Activated T-cell treated with anti-CD3 and anti-CD28 coated beads for 1 hour (primary cell): ENCODE measurements at places on chromosomes 1 and 21.

- DNase-seq = no peak
Measured at GRCh38 chr1:64956010-64956640, 10.2 kb downstream of the JAK1 start.

GRCh38 chr1:192873836-192874235 is 65.0 kb downstream of the RGS2 start:
- DNase-seq = no peak

- DNase-seq = no peak
Measured at GRCh38 chr1:101453844-101454243, 217.0 kb downstream of the S1PR1 start.

- no peak for DNase-seq
Measured at GRCh38 chr1:172928412-172928811, 122.3 kb downstream of the TNFSF18 start.

GRCh38 chr1:201896951-201897391 is 8.3 kb downstream of the SHISA4 start:
- no peak for DNase-seq

- DNase-seq = no peak
Measured at GRCh38 chr1:6302568-6302967, 41.7 kb upstream of the GPR153 start.

DNA sequence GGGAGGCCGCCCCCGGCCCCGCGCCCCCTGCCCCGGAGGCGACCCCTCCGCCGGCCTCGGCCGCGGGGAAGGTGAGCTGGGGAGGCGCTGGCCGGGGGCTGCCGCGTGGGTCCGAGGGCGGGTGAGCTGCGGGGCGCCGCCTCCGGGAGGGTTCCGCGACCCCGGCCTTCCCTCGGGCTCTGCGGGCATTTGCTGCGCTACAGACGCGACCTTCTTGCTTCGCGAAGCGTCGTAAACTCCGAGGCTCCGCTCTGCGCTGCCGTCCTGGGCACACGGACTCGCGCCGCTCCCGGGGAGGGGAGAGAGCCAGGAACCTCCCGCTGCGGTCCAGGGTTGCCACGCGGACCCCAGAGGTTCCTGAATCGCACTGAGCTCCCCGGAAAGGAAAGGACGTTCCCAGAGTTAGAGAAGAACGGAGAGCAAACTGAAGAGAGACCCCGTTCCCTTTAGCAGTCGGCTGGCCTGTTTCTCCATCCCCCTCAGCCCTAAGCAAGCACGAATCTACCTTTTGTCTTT is 345 bp downstream of the SLX9 start:
- DNase-seq = no peak

GRCh38 chr1:69438056-69438795 is 129.5 kb upstream of the LRRC7 start:
- no peak for DNase-seq

GRCh38 chr1:226938903-226939437 is 1.1 kb upstream of the COQ8A start:
- no peak for DNase-seq

DNA sequence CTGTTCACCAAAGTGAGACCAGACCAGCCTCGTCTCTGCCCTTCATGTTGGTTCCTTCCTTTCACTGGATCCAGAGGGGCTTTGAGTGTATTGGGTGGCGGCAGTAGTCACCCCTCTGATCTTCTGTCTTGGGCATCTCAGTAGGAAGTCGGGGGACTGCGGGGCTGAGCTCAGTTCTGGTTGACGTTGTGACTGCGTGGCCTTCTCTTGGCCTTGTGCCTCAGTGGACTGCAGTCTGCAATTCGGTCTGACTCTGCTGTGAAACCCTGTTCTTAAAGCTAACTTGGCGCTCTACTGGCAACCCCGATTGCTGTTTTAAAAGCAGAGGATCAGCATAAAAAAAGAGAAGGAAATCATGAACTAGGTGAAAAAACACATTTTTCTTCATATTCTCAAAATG is 56.7 kb downstream of the SLC37A1 start:
- DNase-seq = no peak

GRCh38 chr21:34128674-34129038 is 55.3 kb downstream of the MRPS6 start:
- no peak for DNase-seq

DNA sequence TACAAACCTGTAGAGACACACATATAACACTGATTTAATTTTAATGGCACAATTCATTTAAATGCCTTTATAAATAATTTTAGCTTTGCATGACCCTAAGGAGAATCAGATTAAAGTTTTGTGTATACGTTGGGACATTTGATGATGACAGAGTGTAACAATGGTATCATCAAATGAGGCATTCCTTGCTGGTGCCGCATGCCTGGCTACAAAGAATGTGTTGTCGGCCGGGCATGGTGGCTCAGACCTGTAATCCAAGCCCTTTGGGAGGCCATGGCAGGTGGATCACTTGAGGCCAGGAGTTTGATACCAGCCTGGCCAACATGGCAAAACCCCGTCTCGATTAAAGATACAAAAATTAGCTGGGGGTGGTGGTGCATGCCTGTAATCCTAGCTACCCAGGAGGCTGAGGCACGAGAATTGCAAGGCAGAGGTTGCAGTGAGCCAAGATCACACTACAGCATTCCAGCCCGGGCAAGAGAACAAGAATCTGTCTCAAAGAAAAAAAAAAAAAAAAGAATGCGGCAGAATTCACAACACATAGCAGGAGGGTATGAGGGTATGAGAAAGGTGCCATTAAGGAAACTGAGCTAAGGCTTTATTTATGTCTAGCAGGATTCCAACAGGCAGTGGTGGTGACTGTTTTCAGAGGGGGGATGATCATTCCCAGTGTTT is 58.9 kb downstream of the PTPN14 start:
- no peak for DNase-seq

DNA sequence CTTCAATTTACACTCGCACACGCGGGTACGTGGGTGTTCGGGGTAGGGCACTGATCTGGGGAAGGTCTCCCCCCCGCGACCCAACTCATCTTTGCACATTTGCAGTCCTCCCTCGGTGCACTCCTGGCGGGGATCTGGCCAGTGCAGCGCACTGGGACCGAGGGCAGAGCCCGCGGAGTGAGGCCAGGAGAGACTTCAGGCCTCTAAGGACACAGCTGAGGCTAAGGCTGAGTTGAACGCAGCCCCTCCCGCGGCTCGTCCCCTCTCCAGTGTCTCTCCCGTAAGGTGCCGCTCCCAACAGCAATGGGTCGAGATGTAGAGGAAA is 936 bp upstream of the NCAM2 start:
- DNase-seq = no peak

DNA sequence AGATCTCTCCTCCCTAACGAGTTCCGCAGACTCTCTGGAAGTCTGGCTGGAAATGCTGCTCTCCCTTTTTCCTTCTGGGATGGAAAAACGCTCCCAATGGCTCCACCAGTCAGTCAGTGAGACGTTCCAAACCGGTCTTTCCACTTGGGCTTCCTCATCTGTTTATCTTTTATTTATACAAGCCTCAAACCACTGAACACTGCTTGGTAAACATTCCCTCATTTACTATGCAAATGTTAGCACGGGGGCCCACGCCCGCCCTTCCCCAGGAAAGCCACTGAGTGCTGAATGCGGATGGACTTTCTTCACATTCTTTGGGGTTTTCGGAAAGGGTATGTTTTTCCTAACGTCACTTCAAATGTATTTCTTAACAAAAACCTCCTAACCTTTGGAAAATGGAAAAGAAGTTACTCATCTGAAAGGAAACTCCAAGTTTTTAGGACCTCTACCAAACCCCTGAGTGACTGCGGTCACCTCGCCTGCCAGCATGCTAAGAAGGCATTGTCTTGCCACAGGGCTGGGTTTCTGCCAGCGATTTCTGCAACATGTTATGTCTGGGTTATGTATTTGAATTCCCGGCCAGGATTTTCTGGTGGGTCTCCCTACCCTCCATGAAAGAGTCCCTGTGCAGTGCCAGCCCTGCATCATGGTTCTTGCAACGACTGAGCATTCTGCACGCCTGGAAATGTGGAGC is 14.0 kb upstream of the UMODL1 start:
- no peak for DNase-seq

DNA sequence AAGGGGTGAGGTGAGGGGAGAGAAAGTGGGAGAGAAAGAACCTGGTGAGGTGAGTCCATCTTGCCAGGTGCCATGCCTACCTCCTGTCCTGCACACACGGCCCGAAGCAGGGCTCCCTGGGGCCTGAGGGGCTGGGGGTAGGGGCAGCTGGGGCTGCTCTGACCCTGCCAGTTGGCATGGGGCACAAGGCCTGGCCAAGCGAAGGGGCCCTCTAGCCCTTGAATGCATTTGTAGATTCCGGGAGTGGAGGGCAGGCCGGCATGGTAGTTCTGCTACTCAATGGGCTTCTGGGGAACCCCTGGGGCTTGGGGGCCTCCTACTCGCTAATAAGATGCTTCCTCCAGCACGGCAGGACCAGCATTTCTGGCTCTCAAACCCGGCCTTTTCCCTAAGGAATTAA is 3.6 kb upstream of the PRDM16 start:
- no peak for DNase-seq

- peak; percentile 55 for DNase-seq
Measured at GRCh38 chr1:182601416-182601786, 2.8 kb downstream of the RGS16 start.

DNA sequence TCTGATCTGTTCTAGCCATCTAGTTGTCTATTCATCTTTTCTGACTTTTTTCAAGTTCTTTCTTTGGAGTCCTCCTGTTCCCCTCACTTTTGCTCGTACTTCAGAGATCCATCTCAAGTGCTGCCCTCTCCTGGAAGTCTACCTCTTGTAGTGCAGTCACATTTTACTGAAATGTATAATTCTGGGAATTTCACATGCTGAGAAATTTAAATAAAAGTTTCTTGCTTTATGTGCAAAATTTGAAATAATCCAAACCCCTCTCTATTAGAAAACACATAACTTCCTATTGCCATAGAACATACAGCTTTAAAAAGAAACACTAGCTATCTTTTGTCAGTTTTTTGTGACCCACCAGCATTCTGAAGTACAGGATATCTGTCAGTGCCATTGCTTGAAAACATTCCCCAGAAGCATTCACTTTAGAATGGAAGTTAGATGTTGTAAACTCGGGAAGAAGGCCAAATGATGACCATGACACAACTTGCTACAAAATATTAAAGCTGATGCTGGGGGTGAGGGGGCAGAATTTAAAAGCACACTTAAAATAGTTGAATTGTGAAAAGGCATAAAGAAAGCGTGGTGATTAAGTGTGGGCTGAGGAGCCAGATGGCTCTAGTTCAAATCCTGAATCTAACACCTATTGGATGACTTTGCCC is 22.0 kb downstream of the RLF start:
- no peak for DNase-seq

DNA sequence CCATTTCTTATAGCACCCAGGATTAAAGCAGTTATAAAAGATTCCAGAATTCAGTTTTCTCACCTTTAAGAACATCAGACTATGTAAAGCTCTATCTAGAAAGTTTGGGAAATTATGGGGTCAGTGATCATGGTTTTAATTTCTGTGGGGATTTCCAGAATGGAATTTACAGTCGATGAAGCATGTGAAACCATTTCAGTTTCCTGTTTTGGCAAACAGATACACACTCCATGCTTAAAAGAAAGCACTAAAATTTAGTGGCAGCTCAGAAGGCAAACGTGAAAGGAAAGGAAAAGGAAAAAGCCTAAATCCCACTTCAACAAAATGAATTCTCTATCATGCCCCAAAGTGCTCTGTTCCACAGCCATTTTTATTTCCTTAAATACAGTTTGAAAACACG is 60.4 kb downstream of the FYB2 start:
- no peak for DNase-seq

GRCh38 chr1:111948209-111949171 is 41.0 kb downstream of the KCND3 start:
- DNase-seq = no peak

GRCh38 chr1:176203735-176204134 is 3.4 kb downstream of the COP1 start:
- no peak for DNase-seq

GRCh38 chr1:38115682-38116202 is 69.1 kb upstream of the POU3F1 start:
- no peak for DNase-seq

- DNase-seq = no peak
Measured at GRCh38 chr1:211198111-211198510, 61.1 kb upstream of the RCOR3 start.

DNA sequence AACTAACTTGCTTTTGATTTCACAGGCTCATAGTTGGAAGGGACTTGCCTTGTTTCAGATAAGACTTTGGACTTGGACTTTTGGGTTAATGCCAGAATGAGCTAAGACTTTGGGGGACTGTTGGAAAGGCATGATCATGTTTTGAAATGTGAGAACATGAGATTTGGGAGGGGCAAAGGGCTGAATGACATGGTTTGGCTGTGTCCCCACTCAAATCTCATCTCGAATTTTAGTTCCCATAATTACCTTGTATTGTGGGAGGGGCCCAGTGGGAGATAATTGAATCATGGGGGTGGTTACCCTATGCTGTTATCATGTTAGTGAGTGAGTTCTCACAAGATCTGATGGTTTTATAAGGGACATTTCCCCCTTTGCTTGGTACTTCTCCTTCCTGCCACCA is 222.1 kb downstream of the GRIK1 start:
- no peak for DNase-seq

GRCh38 chr21:17461014-17461413 is 51.8 kb upstream of the CXADR start:
- no peak for DNase-seq

GRCh38 chr1:236370420-236370819 is 23.7 kb upstream of the EDARADD start:
- DNase-seq = no peak

- no peak for DNase-seq
Measured at GRCh38 chr1:183289051-183289496, 103.0 kb downstream of the LAMC2 start.

- DNase-seq = no peak
Measured at GRCh38 chr1:44620072-44620471, 54.2 kb downstream of the TMEM53 start.

GRCh38 chr21:42523941-42524340 is 10.3 kb downstream of the SLC37A1 start:
- DNase-seq = no peak

- DNase-seq = no peak
Measured at GRCh38 chr1:205746757-205747412, 3.1 kb downstream of the NUCKS1 start.

GRCh38 chr1:43779805-43780403 is 72.6 kb downstream of the ST3GAL3 start:
- no peak for DNase-seq

DNA sequence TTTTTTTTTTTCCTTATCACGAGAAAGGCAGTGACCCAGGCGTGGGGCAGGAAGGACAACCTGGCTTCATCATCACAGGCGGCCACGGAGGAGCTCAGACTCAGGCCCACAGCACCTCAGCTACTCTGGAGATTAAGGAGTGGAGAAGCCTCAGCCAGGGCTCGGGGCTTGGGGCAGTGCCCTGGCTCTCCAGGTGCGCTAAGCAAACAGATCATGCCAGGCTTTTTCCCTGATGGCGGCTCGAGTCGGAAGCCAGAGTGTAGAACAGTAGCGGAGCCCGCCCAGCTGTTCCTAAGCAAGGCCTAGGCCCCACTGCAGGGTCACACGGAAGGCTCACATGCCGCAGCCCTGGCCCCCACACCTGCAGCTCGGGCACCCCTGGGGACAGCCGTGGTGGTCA is 70.7 kb downstream of the AGPAT3 start:
- DNase-seq = no peak

DNA sequence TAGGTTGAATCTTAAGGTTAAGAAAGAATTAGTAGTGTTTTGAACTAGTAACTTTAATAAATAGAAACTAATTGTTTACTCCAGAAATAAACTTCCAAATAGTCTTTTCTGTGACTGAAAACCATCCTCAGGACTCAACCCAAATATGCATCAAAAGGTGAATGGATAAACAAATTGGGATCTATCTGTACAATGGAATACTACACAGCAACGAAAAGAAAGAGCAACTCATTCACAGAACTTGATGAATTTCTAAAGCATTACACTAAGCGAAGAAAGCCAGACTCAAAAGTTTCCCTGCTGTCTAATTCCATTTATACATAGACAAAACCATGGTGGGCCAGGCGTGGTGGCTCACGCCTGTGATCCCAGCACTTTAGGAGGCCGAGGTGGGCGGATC is 25.0 kb downstream of the HEYL start:
- DNase-seq = no peak
